Ovary (tissue), 10 donors: ENCODE measurements at places on chromosomes 6 and 20. TPM values are rescaled to one million over a fixed set of nuclear protein-coding genes. Genes with fewer than 3 reads are reported as not detected.

Gene SLC22A3
- total RNA-seq = 42.5 TPM

DNA sequence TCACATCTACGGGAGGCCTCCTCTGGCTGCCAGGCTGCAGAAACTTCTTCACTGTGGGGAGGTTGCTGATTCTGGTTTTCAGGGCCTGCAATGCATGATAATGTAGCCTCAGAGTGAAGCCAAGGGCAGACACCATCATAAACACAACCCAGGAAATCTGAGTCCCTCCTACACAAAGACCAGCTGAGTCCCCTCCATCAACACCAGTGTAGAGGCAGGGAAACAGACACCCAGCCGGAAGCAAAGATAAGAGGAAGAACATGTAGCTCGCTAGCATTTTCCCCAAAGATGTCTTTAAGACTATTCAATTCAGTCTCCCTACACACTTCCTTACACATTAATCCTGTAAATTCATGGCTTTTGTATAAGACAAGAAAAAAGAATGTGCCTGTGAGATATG lies 23.6 kb downstream of the GSTA2 start:
- DNase-seq = no peak
- H3K36me3 ChIP-seq = no peaks in the 10 kb centered on the region
- H3K27ac ChIP-seq = no peak overlapping the region
- H3K4me3 ChIP-seq = no peak overlapping the region
- no peaks in the 10 kb centered on the region for H3K4me1 ChIP-seq
- no peaks in the 10 kb centered on the region for H3K27me3 ChIP-seq

- no peaks in the 10 kb centered on the region for H3K27me3 ChIP-seq
- no peaks in the 10 kb centered on the region for H3K36me3 ChIP-seq
- DNase-seq = no peak
Measured at GRCh38 chr20:20427227-20427864, 59.4 kb downstream of the INSM1 start.

- DNase-seq = no peak
- no peak overlapping the region for H3K27ac ChIP-seq
Measured at GRCh38 chr6:43515808-43516207, 918 bp downstream of the YIPF3 start.

Gene KIFC1
- total RNA-seq = 0.60 TPM

DNA sequence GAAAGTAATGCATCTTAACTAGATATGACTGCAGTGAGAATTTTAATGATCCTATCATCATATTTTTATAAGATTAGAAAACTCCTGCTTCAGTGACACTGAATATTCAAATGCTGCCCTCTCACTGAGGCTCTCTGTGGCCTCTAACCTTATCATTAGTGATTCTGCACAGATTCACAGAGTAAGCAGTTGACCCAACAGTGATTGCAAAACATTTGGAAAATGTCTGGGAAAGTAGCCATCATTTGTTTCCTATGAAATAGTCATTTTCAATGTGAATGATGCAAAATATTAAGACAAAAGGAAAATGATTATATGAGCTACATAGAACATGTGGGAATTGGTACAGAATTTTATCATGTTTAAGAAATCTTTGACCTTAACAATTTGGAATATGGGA lies 210.3 kb downstream of the TBX18 start:
- H3K27ac ChIP-seq = no peak overlapping the region
- H3K4me1 ChIP-seq = no peaks in the 10 kb centered on the region
- no peaks in the 10 kb centered on the region for H3K27me3 ChIP-seq
- no peaks in the 10 kb centered on the region for H3K36me3 ChIP-seq
- H3K4me3 ChIP-seq = no peak overlapping the region

Gene BNIP5
- 0.05 TPM for total RNA-seq

DNA sequence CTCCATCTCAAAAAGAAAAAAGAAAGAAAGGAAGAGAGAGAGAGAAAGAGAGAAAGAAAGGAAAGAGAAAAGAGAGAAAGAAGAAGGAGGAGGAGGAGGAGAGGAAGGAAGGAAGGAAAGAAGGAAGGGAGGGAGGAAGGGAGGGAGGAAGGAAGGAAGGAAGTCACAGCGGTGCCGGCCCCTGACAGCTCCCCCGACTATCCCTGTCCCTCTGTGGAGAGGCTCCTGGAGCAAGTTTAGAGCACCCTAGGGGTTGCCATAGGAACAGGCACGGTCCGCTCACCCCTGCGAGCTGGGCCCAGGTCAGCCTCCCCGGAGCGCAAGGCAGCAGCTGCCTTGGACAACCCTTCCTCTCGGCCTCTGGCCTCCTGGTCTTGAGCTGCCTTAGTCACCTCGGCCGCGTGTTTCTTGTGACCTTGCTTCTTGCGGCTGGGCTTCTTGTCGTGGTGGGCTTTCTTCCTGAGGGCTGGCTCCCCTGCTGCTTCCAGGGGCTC lies 6.8 kb downstream of the BNIP5 start:
- no peaks in the 10 kb centered on the region for H3K27me3 ChIP-seq
- H3K27ac ChIP-seq = no peak overlapping the region
- no peak for DNase-seq
- peaks cover 7% of the 10 kb centered on the region for H3K4me1 ChIP-seq

DNA sequence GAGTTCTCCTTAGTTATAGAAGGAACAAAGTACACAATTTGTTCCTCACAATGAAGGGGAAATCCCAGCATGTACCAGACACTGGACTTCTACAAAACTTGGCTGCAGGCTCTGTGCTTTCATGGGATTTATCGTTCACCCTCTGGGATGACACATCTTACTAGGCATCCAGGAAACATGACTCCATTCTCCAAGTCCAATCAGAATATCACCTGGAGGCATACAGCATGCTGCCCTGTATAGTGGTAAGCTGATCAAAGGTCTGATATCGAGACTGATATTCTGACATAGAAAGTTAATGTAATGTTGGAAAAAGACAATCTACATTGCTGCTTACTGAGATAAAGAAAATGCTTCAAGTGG lies 6.7 kb downstream of the RWDD2A start:
- no peak overlapping the region for H3K4me3 ChIP-seq
- no peak for DNase-seq
- H3K36me3 ChIP-seq = no peaks in the 10 kb centered on the region
- no peak overlapping the region for H3K27ac ChIP-seq

Gene PDE7B
- total RNA-seq = 21.6 TPM

GRCh38 chr6:24642061-24642460 lies 3.9 kb downstream of the KIAA0319 start:
- no peaks in the 10 kb centered on the region for H3K36me3 ChIP-seq
- no peak overlapping the region for H3K4me3 ChIP-seq
- H3K27me3 ChIP-seq = no peaks in the 10 kb centered on the region
- no peak overlapping the region for H3K27ac ChIP-seq

DNA sequence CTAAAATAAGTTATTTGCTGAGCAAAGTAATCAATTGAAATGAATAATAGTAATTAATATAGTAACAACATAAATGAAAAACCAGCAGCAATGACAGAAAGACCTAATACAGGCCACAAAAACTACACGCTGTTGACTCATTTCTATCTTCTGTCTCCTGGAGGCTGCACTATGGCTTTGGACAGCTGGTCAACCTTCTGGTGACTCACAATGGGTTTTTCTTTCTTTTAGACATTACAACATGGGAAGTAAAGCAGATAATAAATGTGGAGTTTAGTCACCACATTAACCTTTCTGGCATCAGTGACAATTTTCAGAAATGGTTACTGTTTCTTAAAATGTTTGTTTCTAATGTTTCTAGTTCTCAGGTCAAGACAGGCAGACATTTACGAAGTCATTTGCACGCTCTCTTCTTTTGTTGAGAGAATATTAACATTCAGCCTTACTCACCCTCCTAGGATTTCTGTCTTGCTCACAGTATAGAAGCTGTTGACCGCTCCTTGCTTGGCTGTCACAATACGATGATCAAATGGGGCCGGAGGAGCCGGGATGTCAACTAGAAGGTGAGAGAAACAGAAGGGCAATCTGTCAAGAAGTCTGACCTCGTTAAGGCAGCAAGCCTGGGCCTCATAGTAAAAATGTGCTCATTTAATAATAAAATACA lies 62.2 kb downstream of the MYLK4 start:
- no peak for DNase-seq
- no peak overlapping the region for H3K4me3 ChIP-seq
- H3K27ac ChIP-seq = no peak overlapping the region
- H3K4me1 ChIP-seq = no peaks in the 10 kb centered on the region

DNA sequence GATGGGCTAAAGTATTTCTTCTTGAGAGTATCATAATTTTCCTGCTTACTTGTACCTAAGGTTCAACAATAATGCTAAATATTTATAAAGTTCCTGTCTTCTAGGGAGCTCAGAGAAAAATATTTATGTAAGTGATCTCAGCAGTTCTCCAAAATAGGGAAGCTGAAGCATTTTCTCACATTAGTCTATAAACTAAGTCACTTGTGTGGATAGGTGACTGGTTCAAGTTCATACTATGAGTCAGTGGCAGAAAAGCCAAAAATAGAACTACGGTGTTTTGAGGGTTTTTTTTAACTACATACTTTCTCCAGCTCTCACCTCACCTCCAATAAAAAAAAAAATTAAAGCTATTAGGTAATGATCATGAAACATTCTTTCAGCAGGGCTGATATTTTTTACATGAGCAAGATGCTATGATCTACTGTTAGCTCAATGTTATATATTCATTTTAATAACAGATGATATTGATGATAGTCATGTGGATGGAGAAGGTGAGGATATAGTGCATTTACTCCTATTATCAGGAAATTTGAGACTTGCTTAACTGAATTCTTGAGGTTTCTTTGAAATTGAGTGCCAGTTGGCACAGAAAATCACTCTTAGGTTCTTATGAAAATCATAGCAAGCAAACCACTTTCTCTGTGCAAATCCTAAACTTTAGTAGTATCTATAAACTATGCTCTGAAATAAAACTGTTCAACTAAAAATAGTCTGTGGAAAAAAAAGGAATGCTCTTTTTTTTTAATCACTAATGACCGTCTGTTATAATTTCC lies 4.1 kb upstream of the MOXD1 start:
- H3K4me3 ChIP-seq = no peak overlapping the region
- no peaks in the 10 kb centered on the region for H3K27me3 ChIP-seq
- H3K27ac ChIP-seq = no peak overlapping the region
- H3K36me3 ChIP-seq = no peaks in the 10 kb centered on the region
- H3K4me1 ChIP-seq = no peaks in the 10 kb centered on the region

Gene DUSP15
- total RNA-seq = 5.2 TPM

- no peaks in the 10 kb centered on the region for H3K27me3 ChIP-seq
- no peak overlapping the region for H3K27ac ChIP-seq
- DNase-seq = peak; percentile 76
- H3K36me3 ChIP-seq = no peaks in the 10 kb centered on the region
- H3K4me1 ChIP-seq = no peaks in the 10 kb centered on the region
Measured at GRCh38 chr20:25148181-25148981, 47.1 kb upstream of the ENTPD6 start.

Gene TUBB2A
- total RNA-seq = 22.3 TPM

DNA sequence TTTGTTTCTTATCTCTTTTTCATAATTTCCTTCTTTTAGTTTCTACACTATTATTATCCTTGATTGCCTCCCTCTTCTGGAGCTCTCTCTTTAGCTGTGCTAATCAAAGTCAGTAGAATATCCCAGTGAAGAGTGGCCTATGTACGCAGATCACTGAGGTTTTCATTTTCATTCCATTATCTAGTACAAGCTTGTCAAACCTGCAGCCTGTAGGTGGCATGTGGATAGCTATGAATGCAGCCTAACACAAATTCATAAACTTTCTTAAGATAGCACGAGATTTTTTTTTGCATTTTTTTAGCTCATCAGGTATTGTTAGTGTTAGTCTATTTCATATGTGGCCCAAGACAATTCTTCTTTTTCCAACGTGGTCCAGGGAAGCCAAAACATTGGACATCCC lies 825.7 kb upstream of the MAP3K7 start:
- H3K4me1 ChIP-seq = no peaks in the 10 kb centered on the region
- H3K27ac ChIP-seq = no peak overlapping the region
- no peaks in the 10 kb centered on the region for H3K27me3 ChIP-seq
- no peak for DNase-seq

Gene REM1
- total RNA-seq = 2.6 TPM

Gene PPIL6
- total RNA-seq = 10.9 TPM

DNA sequence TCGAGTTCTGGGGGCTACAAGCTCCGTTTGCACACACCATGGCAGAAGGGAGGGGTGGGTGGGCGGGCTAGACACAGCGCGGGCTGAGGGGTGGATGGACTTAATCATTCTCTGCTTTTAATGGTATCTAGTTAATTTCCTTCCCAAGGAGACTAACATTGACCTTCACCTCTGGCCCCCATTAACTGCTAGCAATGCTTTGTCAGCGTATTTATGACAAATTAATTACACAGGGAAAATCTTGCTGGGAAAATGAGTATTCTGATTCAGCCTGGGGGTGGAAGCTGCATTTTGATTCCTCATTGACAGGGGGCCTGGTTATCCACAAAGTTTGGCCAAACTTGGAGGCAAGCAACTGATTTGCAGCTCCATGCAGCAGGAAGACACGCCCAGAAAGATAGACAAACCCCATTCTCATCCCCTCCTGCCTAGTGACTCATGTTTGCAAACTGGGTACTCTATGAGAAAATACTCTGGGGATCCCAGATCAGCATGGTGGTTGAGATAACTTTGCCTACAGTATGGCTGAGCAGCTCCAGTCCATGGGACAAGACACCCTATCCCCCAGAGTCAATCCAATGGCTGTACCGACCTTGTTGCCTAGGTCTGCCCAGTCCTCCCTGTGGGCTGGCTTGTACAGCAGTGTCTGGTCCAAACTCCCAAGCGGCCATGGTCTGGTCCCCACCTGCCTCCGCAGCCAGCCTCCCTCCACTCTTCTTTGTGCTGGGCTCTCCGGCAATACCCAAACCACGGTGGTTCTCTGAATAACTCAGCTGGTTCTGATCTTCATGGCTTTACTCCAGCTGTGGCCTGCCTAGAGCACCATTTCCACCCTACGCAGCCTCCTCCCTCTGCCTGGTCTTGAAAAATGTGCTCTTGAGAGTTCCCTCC lies 19.7 kb downstream of the ZBP1 start:
- no peak overlapping the region for H3K27ac ChIP-seq
- H3K4me1 ChIP-seq = peaks cover 2% of the 10 kb centered on the region
- no peaks in the 10 kb centered on the region for H3K36me3 ChIP-seq
- H3K27me3 ChIP-seq = no peaks in the 10 kb centered on the region

DNA sequence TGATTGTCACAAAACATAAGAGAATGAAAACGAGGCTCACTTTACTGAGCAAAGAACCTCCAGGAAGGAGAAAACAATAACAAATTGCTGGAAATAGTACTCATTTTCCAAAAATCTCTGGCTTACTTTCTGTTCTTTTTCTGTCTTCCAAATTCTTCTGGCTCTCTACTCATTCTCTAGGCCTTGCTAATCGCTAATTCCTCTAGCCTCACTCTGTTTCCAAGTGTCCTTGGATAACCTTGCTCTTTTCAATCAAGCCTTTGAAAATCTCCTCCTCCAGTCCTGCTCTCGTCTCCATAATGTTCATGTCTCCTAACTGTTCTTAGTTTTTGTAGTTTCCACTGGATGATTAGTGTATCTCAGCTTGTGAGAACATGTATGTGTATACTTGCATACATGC lies 96.2 kb upstream of the MAP7 start:
- H3K4me1 ChIP-seq = peaks cover 14% of the 10 kb centered on the region

GRCh38 chr20:52076164-52076563 lies 115.4 kb downstream of the ZFP64 start:
- H3K36me3 ChIP-seq = no peaks in the 10 kb centered on the region
- no peaks in the 10 kb centered on the region for H3K4me1 ChIP-seq
- H3K27ac ChIP-seq = no peak overlapping the region
- no peaks in the 10 kb centered on the region for H3K27me3 ChIP-seq

Gene TRIM31
- not detected for total RNA-seq
